ENCODE measurements at places on chromosomes 5 and 9. TPM values are rescaled to one million over a fixed set of nuclear protein-coding genes. Genes with fewer than 3 reads are reported as not detected.

NDUFA8 gene
- polyA plus RNA-seq, result 62.9 TPM

LCP2 gene
- 15.6 TPM for polyA plus RNA-seq

BNIP1 gene
- polyA plus RNA-seq, result 12.0 TPM

GRCh38 chr5:160837749-160838593 lies 14.0 kb downstream of the ATP10B start:
- H3K4me1 ChIP-seq, result no peaks in the 10 kb centered on the region
- H3K27me3 ChIP-seq, result no peaks in the 10 kb centered on the region
- no peak overlapping the region for H3K27ac ChIP-seq
- H3K36me3 ChIP-seq, result no peaks in the 10 kb centered on the region

GRCh38 chr5:77806213-77806843 lies 30.2 kb upstream of the TBCA start:
- no peaks in the 10 kb centered on the region for H3K4me1 ChIP-seq
- no peak overlapping the region for H3K27ac ChIP-seq
- no peaks in the 10 kb centered on the region for H3K27me3 ChIP-seq

DNA sequence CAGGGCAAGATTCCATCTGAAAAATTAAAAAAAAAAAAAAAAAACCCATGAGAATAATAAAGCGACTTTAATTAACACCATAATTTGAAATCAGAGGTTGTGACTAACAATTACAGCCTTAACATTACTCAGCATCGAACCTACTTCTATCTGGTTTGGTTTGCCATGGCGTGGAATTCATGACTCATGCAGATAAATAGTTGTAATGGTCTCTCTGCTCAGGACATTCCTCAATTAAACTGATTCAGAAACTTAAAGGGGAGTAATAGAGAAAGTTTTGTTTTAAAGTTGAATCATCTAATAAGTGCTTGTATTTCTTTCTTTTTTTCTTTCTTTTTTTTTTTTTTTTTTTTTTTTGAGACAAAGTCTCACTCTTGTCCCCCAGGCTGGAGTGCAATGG lies 135.5 kb downstream of the SPATA31D1 start:
- DNase-seq, result no peak
- no peaks in the 10 kb centered on the region for H3K36me3 ChIP-seq
- no peaks in the 10 kb centered on the region for H3K27me3 ChIP-seq
- no peak overlapping the region for H3K4me3 ChIP-seq
- no peaks in the 10 kb centered on the region for H3K4me1 ChIP-seq
- no peak overlapping the region for H3K27ac ChIP-seq

DNA sequence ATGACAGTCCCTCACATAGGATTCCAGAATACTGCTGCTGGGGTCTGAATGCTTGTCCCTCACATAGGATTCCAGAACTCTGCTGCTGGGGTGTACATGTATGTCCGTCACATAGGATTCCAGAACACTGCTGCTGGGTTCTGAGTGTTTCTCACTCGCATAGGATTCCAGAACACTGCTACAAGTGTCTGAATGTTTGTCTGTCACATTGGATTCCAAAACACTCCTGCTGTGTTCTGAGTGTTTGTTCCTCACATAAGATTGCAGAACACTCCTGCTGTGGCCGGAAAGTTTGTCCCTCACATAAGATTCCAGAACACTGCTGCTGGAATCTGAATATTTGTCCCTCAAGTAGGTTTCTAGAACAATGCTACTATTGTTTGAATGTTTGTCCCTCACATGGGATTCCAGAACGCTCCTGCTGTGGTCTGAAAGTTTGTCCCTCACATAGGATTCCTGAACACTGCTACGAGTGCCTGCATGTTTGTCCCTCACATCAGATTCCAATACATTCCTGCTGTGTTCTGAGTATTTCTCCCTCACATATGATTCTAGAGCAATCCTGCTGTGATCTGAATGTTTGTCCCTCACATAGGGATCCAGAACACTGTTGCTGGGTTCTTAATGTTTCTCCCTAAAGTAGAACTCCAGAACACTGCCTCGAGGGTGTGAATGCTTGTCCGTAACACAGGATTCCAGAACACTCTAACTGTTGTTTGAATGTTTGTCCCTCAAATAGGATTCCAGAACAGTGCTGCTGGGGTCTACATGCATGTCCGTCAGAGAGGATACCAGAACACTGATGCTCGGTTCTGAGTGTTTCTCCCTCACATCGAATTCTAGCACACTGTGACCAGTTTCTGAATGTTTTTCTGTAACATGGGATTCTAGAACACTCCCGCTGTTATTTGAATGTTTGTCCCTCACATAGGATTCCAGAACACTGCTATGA lies 200.4 kb downstream of the FOXD4L6 start:
- no peak for DNase-seq
- H3K27ac ChIP-seq, result no peak overlapping the region
- no peak overlapping the region for H3K4me3 ChIP-seq
- no peaks in the 10 kb centered on the region for H3K4me1 ChIP-seq

GRCh38 chr5:170411100-170411499 lies 21.9 kb upstream of the KCNMB1 start:
- no peaks in the 10 kb centered on the region for H3K27me3 ChIP-seq
- DNase-seq, result no peak
- no peak overlapping the region for H3K27ac ChIP-seq
- H3K36me3 ChIP-seq, result no peaks in the 10 kb centered on the region

GRCh38 chr9:2657427-2657826 lies 35.8 kb downstream of the VLDLR start:
- no peaks in the 10 kb centered on the region for H3K36me3 ChIP-seq
- H3K27me3 ChIP-seq, result no peaks in the 10 kb centered on the region
- DNase-seq, result no peak
- H3K4me3 ChIP-seq, result no peak overlapping the region
- no peak overlapping the region for H3K27ac ChIP-seq

GRCh38 chr9:22356985-22357384 lies 89.6 kb upstream of the DMRTA1 start:
- H3K36me3 ChIP-seq, result no peaks in the 10 kb centered on the region
- H3K4me1 ChIP-seq, result no peaks in the 10 kb centered on the region
- DNase-seq, result no peak

DNA sequence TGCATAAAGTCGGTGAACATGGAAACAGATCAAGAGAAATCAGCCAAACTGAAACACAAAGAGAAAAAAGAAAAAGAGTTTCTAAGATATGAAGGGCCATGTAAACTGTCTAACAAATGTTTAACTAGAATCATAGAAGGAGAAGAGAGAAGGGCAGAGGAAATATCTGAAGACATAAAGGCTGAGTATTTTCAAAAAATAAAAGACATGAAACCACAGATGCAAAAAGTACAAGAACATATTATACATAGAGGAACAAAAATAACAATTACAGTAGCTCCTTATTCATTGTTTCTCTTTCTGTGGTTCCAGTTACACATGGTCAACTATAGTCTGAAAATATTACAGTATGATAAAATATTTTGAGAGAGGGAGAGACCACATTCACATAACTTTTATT lies 106.3 kb downstream of the HOMER1 start:
- H3K36me3 ChIP-seq, result no peaks in the 10 kb centered on the region
- no peak overlapping the region for H3K4me3 ChIP-seq
- H3K4me1 ChIP-seq, result no peaks in the 10 kb centered on the region
- no peak overlapping the region for H3K27ac ChIP-seq

DNA sequence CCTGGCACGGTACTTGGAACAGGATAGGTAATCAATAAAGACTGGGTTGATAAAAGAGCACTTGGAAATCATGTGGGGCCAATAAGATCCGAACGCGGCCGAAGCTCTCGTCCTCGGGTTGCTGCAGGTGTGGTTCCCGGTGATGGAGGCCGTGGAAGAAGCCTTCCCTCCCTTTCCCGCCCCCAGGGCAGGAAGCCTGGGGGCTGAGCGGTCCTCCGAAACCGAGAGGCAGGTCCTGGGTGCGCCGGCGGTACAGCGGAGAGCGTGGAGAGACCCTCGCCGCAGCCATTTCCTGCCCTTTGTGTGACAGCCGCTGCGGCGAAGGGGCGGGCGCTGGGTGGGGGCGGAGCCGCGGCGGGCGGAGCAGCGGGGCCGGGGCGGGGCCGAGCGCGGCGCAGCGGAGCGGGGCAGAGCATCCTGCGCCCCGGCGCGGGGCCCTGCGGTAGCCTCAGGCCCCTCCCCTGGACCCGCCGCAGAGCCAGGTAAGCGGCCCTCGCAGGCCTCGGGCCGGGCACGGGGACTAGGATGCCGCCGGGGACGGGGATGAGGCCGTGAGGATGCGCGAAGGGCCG lies at the start of gene CYFIP2:
CYFIP2 (plus strand) TSS at position 410 of the 572 bp plus-strand sequence. CDS start 19,239 bp downstream, outside the sequence.
- peak; percentile 48 for DNase-seq
- H3K4me3 ChIP-seq, result peak within 1 kb of the TSS; percentile 78
- peaks cover 8% of the 10 kb centered on the region for H3K4me1 ChIP-seq
- peaks cover 10% of the 10 kb centered on the region for H3K27me3 ChIP-seq
- H3K36me3 ChIP-seq, result no peaks in the 10 kb centered on the region

All from large intestine (tissue), 12 donors.